GM23338 (cell line): ENCODE measurements at places on chromosomes 6 and 20. TPM values are rescaled to one million over a fixed set of nuclear protein-coding genes. Genes with fewer than 3 reads are reported as not detected.

Gene NKAPL
- 0.16 and 1.6 TPM in 2 replicates for total RNA-seq

Gene HAO1
- total RNA-seq = not detected in 2 replicates

Gene OPRM1
- 0.52 TPM in 1 of 2 replicates, not detected in the other for total RNA-seq

Gene PRDM13
- 0.10 and 0.27 TPM in 2 replicates for total RNA-seq

Gene OOEP
- not detected in 2 replicates for total RNA-seq

DNA sequence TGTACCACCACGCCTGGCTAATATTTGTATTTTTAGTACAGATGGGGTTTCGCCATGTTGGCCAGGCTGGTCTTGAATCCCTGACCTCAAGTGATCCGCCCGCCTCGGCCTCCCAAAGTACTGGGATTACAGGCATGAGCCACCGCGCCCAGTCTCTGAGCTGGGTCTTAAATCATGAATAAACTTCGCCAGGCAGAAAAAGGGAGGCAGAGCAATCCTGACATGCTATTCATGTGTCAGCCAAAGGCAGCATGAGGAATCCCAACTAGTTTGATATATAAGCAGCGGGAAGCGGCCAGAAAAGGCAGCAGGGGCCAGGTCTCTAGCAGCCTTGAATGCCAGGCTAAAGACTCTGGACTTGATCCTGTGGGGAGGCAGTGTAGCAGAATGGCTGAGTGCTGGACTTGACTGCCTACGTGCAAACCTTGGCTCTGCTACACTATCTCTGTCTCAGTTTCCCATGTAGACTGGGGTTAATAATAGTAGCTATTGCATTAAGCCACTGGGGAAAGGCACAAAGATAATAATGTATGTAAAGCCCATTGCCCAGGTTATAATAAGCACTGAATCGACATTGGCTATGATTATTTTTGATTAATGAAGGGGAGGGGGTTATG is 1.8 kb downstream of the PROCR start:
- no peak for DNase-seq

DNA sequence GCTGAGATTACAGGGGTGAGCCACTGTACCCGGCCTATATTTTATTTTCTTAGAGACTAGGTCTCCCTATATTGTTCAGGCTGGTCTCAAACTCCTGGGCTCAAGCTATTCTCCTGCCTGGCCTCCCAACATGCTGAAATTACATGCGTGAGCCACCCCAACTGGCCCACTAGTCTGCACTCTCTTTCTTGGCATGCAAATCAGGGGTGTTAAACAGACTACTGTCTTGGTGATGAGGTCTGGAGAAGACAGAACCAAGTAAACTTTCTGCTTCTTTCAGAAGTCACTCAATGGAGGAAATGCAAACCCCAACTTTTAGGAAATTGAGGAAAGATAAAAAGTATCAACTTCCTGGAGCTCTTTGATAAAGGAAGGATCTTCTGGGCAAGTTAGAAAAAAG is 8.0 kb upstream of the TUBB2B start:
- DNase-seq = no peak

GRCh38 chr6:148451690-148452089 is 109.1 kb downstream of the SASH1 start:
- DNase-seq = no peak

GRCh38 chr20:1822564-1823449 is 72.4 kb upstream of the SIRPA start:
- DNase-seq = no peak

DNA sequence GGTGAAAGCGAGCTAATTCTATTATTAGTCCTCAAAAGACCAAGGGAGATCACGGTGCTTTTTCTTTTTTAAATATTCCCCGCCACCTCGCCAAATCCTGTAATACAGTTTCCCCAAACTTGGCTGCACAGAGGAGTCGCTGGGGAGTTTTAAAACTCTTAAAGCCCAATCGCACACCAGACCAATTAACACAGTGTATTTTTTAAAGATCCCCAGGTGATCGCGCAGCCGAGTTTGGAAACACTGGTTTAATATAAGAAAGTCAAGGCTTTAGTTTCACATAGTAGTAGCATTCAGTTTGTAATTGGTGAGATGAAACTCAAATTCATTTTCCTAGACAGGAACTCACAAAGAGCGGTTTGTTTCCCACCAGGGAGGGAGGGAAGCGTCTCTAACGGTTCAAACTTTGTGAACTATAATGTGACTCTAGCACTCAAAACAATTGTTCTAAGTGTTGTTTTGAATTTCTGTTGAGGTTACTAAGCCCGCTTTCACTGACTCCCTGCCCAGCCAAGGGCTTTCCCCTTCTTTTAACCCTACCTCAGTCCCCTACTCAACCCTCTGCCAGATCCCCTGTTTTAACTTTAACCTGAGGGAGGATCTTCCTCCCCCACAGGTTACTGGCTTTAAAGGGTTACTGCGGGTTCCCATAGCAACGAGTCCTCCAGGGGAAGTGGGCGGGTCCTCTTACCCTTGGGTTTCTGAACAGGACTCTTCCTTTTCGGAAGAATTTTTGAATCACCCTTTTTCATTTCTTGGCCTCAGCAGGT is 25.7 kb upstream of the BTBD3 start:
- DNase-seq = peak; percentile 97

GRCh38 chr6:79536954-79537747 is at the start of gene LCA5:
Gene LCA5, minus strand, starts transcription at chr6:79537430. Its CDS starts 18,536 bp downstream, at chr6:79518894.
- DNase-seq = peak; percentile 98

DNA sequence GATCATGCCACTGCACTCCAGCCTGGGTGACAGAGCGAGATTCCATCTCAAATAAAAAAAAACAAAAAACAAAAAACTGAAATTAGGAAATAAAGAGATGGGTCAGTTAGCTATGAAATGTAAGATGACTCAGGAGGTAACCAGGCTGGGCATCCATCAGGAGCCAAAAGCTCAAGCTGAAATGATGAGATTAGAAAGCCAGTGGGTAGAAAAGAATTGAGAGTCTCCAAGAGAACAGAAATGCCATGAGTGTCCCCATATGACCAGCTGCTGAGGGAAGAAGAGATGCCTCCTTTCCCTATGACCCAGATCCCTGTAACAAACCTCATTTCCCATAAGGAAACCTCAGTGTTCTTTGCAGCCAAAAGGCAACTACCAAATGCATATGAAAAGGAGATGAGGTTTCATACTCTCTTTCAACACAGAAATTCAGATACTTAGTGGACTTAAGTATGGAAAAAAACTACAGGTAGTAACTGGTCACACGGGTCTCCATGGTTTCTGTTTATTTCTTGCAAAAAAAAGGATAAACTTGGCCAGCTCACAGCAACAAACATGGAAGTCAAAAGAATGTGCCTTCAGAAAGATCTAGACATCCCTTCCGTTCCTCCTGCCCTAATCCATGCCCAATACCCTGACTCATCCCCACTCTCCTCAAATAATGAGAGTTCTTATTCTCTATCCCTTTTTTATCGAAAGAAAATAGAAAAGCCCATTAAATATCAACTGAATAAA is 8.1 kb downstream of the ARHGAP18 start:
- no peak for DNase-seq

GRCh38 chr6:105036351-105036750 is 79.4 kb downstream of the LIN28B start:
- no peak for DNase-seq

DNA sequence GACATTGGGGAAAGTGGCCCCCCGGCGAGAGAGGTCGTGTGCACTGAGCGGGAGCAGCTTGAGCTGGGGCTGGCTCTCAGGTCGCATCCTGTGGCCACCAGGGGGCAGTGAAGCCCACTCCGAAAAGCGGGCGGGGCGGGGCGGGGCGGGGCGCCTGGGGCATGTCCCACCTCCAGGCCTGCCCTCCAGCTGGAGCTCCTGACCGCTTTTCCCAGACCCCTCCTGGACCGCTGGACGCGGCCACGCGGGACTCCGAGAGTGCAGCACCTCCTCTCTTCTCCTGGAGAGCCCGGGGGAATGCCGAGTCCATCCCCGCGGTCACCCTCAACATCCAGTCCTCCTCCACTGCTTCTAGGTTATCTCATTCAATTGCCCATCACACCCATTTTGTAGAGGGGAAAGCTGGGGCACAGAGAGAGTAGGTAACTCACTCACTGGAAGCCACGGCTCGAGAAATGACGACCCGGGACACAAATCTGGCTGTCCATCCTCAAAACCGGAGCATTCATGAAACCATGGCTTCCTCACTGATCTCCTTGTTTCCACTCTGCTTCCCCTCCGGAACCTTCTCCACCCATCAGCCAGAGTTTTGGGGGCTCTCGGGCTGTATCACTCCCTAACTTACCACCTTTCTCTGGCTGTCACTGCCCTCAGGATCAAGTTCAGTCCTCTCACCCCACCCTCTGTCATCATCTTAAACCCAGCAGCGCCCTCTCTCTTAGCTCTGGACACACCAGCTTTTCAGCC is 24.1 kb downstream of the COX4I2 start:
- DNase-seq = peak; percentile 96

DNA sequence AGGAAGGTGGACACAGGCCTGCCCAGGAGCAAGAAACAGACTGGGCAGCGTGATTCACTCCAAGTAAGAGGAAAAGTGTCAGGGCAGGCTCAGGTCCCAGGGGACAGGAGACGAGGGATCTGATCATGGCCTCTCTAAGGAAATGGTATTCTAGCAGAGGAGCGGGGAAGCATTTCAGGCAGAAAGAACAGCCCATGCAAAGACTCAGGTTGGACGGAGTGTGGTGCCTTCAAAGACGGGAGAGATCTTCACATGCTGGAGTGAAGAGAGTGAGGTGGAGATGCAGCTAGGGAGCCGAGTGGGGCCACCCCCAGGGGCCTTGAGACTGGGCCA is 161.1 kb downstream of the SYCP2 start:
- DNase-seq = no peak

GRCh38 chr6:37006793-37007339 is 1.4 kb downstream of the FGD2 start:
- DNase-seq = no peak

- no peak for DNase-seq
Observed at GRCh38 chr6:45689926-45690615, 312.3 kb upstream of the SUPT3H start.
